Activated CD4-positive, alpha-beta memory T cell treated with anti-CD3 and anti-CD28 coated beads for 36 hours (primary cell): ENCODE measurements at places on chromosomes 7 and 10. TPM values are rescaled to one million over a fixed set of nuclear protein-coding genes. Genes with fewer than 3 reads are reported as not detected.

The PLXNA4 gene
- total RNA-seq, result 0.24 TPM

DNA sequence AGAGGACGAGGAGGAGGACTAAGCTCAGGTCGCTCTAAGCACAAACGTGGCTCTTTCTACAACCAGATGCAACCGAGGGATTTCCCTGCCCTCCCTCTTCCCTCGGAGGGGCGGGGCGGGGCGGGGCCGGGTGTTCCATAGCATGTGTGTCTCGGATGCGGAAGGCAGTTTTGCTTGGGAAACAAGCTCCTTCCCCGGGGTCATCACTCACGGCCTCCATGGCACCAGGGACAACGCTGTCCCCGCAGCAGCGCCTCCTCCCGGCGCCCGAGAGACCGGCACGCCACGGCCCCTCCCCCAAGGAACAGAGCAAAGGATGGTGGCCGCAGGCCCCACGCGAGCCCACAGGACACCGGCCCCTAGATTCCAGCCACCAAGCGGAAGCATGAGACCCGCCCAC lies 110.5 kb downstream of the PAXIP1 start:
- H3K36me3 ChIP-seq, result no peaks in the 10 kb centered on the region
- H3K27me3 ChIP-seq, result no peaks in the 10 kb centered on the region
- H3K4me1 ChIP-seq, result no peaks in the 10 kb centered on the region
- no peak overlapping the region for H3K27ac ChIP-seq
- no peak for DNase-seq

DNA sequence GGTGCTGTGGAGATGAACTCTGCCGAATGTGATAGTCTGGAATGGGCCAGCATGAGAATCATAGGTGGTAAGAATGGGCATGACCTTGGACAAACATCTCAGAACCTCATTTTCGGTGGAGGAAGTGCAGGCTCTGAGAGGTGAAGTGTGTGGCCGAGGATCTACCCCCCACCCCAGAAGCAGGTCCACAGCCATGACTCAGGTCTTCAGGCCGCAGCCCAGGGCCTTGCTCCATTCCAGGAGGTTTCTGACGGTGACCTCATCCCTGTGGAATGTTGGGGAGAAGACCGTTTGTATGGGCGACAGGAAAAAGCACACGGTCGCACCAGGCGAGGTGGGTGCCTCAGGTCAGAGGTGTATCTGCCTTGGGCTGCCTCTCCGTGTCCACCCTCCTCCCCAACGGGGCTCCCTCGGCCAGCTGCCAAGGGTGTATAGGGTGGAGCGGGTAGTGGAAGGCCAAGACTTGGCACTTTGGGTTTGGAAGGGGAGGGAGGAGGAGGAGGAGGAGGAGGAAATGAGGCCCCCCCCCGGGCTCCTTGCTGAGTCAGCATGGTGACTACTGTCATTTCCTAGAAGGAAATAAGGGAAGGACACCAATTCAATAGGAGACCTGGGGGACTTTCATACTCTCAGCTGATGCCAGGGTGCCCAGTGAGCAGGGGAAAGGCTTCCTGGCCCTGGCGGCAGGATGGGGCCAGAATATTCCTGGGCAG lies 168.0 kb upstream of the RHEB start:
- H3K27me3 ChIP-seq, result no peaks in the 10 kb centered on the region
- H3K27ac ChIP-seq, result no peak overlapping the region
- H3K36me3 ChIP-seq, result no peaks in the 10 kb centered on the region

The GATA3 gene
- total RNA-seq, result 46.3 TPM

The KDM7A gene
- total RNA-seq, result 23.4 TPM

The LIPM gene
- total RNA-seq, result not detected

The HTR5A gene
- not detected for total RNA-seq

The CCDC126 gene
- 5.7 TPM for total RNA-seq

DNA sequence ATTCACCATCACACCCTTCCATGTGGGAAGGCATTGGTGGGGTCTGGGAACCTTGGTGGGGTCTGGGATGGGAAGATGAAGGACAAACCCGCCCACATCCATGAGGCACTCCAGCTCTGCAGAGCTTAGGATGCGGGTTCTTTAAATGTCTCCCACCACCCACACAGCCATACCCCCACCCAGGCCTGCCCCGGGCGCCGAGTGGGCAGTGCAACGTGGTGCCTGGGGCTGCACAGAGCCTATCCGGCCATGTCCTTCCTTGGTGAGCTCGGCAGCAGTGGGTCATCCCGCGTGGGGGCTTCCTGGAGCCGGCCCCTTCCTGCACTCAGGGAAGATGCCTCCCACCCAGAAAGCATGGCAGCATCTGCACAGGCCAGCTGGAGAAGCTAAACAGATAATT lies 163.5 kb upstream of the TCERG1L start:
- no peak overlapping the region for H3K27ac ChIP-seq
- no peaks in the 10 kb centered on the region for H3K36me3 ChIP-seq
- H3K4me3 ChIP-seq, result no peak overlapping the region

DNA sequence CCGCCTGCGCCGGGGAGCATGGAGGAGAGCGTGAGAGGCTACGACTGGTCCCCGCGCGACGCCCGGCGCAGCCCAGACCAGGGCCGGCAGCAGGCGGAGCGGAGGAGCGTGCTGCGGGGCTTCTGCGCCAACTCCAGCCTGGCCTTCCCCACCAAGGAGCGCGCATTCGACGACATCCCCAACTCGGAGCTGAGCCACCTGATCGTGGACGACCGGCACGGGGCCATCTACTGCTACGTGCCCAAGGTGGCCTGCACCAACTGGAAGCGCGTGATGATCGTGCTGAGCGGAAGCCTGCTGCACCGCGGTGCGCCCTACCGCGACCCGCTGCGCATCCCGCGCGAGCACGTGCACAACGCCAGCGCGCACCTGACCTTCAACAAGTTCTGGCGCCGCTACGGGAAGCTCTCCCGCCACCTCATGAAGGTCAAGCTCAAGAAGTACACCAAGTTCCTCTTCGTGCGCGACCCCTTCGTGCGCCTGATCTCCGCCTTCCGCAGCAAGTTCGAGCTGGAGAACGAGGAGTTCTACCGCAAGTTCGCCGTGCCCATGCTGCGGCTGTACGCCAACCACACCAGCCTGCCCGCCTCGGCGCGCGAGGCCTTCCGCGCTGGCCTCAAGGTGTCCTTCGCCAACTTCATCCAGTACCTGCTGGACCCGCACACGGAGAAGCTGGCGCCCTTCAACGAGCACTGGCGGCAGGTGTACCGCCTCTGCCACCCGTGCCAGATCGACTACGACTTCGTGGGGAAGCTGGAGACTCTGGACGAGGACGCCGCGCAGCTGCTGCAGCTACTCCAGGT lies 29.7 kb downstream of the CHST12 start:
- H3K4me3 ChIP-seq, result no peak overlapping the region
- peaks cover 4% of the 10 kb centered on the region for H3K36me3 ChIP-seq
- H3K27me3 ChIP-seq, result no peaks in the 10 kb centered on the region

DNA sequence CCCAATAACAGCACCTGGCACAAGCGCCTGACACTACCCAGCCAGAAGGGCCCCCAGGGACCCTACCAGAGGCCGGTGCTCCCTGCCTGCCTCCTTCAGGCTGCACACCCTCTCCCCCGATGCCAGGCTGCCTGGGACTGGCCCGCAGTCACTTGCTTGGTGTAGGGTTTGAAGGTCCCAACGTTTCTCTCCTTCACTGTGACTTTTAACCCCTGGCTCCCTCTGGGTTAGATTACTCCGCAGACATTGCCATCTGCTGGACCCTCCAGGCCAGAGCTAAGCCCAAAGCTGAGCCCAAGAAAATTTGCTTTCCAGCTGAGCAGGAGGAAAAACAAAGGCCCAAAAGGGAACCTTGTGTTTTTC lies 6.9 kb downstream of the CDHR1 start:
- H3K27ac ChIP-seq, result no peak overlapping the region
- H3K4me1 ChIP-seq, result no peaks in the 10 kb centered on the region
- peaks cover 11% of the 10 kb centered on the region for H3K27me3 ChIP-seq
- H3K4me3 ChIP-seq, result no peak overlapping the region

- DNase-seq, result peak; percentile 68
- peak overlapping the region; percentile 75 for H3K27ac ChIP-seq
- peaks cover 12% of the 10 kb centered on the region for H3K36me3 ChIP-seq
- H3K27me3 ChIP-seq, result no peaks in the 10 kb centered on the region
Observed at GRCh38 chr7:4739528-4739992, 35.9 kb upstream of the AP5Z1 start.

DNA sequence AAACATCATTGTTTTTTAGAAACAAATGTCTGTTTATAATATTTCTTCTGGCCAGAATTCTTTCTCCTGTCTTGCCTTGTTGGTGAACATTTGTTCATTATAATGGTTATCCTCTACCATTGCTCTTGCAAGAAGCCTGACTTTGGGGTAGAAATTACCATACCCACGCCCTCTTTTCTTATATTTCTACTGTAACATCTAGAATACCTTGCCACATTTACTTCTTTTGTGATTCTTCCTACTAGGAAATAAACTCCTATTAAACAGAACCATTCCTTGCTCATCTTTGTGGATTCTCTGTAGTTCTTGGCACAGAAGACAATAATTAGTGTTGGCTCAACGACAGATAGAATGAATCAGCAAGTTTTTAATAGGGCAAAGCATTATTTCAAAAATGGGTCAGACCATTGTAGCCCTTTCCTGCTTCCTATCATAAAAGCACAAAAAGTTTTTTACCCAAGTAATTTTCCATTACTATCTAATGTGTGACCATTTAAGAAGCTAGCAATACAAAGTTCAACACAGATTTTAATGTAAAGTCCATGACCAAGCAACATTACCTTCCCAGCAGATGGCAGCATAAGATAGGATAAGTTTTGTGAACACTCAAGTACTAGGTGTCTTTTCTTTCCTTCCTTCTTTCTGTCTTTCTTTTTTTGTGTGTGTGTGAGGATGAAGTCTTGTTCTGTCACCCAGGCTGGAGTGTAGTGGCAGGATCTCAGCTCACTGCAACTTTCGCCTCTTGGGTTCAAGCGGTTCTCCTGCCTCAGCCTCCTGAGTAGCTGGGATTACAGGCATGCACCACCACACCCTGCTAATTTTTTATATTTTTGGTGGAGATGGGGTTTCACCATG lies 270.4 kb downstream of the HGF start:
- H3K36me3 ChIP-seq, result no peaks in the 10 kb centered on the region
- no peak overlapping the region for H3K4me3 ChIP-seq
- DNase-seq, result no peak
- no peaks in the 10 kb centered on the region for H3K4me1 ChIP-seq

The FGFR2 gene
- 0.19 TPM for total RNA-seq

DNA sequence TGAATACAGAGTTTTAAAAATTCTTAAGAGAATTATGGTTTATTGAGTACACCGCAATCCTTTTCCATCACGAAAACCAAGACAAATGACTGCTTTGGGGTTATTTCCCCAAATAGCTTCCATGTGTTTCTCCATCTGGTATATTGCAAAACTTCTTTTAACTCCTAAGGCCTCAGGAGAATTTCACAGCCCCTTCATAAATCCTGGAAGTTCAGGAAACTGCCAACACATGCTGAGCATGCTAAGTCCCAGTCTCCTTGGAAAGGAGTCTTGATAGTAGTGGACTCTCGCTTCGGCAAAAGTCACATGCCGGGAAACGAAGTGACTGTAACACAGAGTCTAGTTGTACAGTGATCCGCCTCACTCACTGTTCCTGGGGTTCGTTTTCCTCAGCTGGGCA lies 88.1 kb upstream of the RSU1 start:
- no peaks in the 10 kb centered on the region for H3K27me3 ChIP-seq
- H3K4me3 ChIP-seq, result no peak overlapping the region

The VPS37D gene
- 0.22 TPM for total RNA-seq

GRCh38 chr10:103985726-103986125 lies 18.8 kb downstream of the SLK start:
- peaks cover 75% of the 10 kb centered on the region for H3K4me1 ChIP-seq
- no peak for DNase-seq
- H3K4me3 ChIP-seq, result no peak overlapping the region
- no peak overlapping the region for H3K27ac ChIP-seq
- H3K36me3 ChIP-seq, result peaks cover 5% of the 10 kb centered on the region
- H3K27me3 ChIP-seq, result no peaks in the 10 kb centered on the region

DNA sequence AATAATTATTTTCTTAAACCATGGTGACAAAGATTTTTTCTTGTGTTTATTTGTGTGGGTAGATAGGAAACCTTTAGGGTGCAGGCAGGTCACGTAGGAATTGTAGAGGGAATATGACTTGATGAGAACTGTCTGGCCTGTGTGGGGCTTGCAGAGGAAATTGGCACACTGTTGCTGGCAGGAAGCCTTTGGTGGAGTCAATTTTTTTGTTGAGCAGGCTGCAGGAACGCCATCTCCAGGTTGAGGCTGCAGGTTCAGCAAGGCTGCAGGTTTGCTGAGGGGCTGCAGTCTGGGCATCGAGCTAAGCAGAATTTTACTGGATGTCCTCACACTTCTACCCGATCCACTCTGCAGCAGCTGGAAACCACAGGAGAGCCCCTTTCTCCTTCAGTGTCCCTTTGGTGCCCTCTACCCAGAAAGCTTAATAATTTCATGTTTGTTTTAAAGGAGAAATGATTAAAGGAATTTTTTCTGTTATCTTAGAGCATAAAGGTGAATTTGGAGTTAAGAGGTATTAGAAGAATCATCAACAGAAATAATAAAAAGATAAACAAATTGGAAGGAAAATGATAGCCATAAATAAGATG lies 37.0 kb downstream of the TBC1D12 start:
- H3K36me3 ChIP-seq, result peaks cover 3% of the 10 kb centered on the region
- DNase-seq, result no peak
- H3K27me3 ChIP-seq, result peaks cover 8% of the 10 kb centered on the region

DNA sequence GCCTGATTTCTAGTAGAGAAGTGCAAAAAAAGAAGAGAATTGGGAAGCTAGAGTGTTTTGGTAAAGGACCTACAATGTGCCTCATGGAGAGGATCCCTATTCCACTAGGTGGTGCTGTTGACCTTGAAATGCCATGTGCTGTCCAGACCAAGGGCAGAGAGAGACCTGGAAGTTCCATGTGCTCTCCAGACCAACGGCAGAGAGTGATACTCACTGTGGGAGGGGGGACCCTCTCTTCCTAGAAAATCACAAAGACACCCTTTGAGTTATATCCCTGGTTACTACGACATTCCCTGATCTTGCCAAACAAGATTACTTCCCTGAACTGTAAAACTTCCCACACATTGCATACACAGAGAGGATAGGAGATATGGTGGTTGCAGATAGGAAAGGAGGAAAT lies 212.7 kb upstream of the ZNF804B start:
- peak; percentile 20 for DNase-seq
- no peaks in the 10 kb centered on the region for H3K36me3 ChIP-seq
- no peaks in the 10 kb centered on the region for H3K4me1 ChIP-seq

DNA sequence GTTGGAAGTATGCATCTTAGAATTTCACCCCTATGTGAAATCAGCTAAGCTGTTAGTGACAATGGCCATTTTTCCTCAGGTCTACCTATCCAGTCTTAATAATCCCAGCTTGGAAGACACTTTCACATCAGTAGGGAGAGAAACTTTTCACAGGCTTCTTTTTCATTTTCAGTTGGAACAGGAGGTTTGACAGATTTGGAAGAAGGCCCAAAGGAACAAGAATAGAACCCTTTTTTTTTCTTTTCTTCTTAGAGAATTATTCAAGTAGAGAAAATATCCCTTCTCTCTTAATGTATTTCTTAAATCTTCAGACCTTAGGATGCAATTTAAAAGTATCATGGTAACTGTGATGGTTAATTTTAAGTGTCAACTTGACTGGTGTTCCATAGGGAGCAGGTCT lies 410.5 kb upstream of the C7orf33 start:
- no peaks in the 10 kb centered on the region for H3K36me3 ChIP-seq
- H3K4me3 ChIP-seq, result no peak overlapping the region
- H3K27me3 ChIP-seq, result peaks cover 2% of the 10 kb centered on the region
- DNase-seq, result no peak
- no peaks in the 10 kb centered on the region for H3K4me1 ChIP-seq
- no peak overlapping the region for H3K27ac ChIP-seq

The DDIT4 gene
- 637 TPM for total RNA-seq
